ENCODE measurements at places on chromosomes 13 and 19.

DNA sequence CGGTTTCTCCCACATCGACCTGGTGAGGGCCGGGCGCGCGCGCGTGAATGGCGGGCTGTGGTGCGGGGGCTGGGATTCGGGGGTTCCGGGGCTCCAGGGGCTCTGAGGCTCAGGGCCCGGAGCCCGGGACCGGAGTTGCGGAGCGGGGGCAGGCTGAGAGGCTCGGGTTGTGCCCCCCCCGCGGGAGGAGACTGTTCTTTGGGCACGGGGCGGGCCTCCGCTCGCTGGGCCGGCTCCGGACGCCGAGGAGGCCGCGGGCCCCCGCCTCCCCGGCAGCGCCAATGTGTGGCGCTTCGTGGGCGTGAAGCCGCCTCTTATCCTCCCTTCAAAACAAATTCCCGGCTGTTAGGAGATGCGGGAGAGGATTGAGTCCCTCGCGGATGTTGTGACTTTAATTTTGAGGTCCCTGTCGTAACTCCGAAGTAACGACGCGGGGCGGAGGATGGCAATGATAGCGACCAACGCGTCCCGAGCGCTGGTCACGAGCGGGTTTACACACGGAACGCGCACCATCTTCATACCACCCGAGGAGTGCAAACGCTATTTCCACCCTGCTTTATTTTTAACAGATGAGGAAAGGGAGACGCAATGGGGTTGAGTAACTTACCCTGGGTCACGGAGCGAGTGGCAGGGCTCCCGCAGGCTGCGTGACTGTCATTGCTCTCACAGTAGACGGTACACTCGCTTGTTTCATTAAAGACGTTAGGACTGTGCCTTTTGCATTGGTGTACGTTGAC, 536 bp downstream of the UBA2 start:
- DNase-seq: no peak

GRCh38 chr13:84400706-84401105, 518.4 kb upstream of the SLITRK1 start:
- no peak for DNase-seq

DNA sequence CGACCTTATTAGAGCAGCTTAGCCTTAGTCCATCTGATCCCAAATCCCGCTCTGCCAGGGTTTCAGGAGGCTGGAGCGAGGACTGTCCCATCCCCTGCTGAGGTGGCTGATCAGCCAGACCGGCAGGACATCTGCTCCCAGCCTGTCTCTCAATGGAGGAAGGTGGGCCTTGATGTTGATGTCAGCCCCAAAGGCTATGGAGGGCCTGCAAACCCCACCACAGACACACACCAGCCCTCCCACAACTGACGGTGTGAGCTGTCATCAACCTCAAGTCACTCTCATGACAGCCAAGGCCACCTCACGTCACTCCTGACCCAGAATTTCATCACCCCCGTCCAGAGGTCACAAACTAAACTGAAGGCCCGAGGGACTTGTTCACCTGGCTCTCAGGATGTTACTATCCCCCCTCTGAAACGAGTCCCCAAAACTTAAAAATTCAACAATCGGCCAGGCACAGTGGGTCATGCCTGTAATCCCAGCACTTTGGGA, 25.5 kb downstream of the RHPN2 start:
- no peak for DNase-seq

DNA sequence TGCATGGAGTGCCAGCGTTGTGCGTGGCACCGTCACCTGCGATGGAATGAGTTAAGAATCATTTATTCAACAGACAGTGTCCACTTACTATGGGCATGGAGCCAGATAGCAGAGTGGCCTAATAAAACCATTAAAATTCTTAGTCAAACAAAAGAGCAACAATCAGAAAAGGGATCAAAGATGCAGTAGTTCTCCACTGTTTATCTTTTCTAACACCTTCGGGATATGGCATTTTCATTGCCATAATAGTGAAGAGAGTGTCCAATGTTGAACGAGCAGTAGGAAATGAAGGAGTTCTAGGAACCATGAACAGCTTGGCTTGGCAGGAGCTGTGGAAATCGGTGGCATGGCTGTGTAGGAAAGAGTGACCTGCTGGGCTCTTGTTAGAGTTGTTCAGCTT, 2.0 kb downstream of the TNFSF11 start:
- no peak for DNase-seq

DNA sequence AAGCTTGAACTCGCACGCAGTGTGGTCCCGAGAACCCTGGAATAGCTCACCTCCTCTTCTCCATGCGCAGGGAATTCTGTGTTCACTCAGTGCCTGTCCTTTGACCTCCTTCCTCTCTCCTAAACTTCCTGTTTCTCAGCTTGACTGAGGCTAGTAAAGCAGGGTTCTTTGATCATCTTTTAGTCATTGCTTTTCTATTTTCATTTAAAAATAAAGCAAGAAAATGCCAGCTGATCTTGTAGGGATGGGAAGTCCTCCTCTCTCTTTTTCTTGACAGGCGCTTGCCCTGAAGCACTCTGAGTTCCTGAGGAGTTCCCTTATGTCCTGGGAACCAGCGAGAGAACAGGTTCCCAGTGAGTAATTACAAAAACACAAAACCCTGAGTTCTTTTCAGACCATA, 62.8 kb downstream of the ARHGEF7 start:
- DNase-seq: no peak

- DNase-seq: no peak
Measured at GRCh38 chr19:50244695-50245094, 41.3 kb downstream of the MYH14 start.

DNA sequence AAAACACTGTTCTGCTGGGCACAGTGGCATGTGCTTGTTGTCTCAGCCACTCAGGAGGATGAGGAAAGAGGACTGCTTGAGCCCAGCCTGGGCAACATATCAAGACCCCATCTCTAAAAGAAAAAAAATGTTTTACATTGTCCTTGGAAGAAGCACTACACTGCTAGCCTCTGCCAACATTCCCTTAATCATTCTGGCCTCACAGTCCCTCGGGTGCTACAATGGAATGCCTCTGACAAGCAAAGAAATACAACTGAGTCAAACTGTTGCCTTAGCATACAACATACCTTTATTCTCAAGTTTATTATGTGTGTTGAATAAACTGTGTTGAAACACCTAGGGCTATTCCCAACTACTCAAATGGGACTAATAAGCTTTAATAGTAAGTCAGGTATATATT, 56.1 kb downstream of the PSPC1 start:
- DNase-seq: no peak

- DNase-seq: no peak
Measured at GRCh38 chr13:24709186-24709913, 29.1 kb downstream of the ATP12A start.

- DNase-seq: peak; percentile 2
Measured at GRCh38 chr19:46614114-46614722, 10.7 kb downstream of the PTGIR start.

DNA sequence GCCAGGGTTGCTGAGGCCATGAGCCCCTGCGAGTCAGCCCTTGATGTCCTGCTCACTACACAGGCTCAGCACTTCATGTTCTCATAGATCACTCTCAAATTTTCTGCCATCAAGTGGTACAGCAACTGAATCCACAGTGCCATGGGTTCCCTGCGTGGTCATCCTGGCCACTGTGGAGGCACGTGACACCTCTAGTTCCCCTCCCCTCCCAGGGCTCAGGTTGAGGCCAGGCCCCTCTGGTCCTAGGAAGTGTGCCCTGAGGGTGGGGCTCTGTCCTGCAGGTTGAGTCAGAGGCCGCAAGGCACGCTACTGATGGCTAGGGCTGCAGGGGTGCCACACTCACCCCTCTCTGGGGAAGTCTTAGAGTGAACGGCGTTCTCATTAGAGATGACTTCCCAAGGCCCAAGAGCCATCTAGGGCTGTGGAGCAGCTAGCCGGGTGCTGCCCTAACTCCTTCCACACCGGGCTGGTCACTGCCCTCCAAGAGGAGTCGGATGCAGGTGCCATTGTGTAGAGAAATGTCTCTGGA, 39.8 kb upstream of the TPM4 start:
- no peak for DNase-seq

- no peak for DNase-seq
Measured at GRCh38 chr19:41853768-41854167, 6.3 kb upstream of the RPS19 start.

- peak; percentile 49 for DNase-seq
Measured at GRCh38 chr13:47178090-47178950, 281.5 kb upstream of the HTR2A start.

DNA sequence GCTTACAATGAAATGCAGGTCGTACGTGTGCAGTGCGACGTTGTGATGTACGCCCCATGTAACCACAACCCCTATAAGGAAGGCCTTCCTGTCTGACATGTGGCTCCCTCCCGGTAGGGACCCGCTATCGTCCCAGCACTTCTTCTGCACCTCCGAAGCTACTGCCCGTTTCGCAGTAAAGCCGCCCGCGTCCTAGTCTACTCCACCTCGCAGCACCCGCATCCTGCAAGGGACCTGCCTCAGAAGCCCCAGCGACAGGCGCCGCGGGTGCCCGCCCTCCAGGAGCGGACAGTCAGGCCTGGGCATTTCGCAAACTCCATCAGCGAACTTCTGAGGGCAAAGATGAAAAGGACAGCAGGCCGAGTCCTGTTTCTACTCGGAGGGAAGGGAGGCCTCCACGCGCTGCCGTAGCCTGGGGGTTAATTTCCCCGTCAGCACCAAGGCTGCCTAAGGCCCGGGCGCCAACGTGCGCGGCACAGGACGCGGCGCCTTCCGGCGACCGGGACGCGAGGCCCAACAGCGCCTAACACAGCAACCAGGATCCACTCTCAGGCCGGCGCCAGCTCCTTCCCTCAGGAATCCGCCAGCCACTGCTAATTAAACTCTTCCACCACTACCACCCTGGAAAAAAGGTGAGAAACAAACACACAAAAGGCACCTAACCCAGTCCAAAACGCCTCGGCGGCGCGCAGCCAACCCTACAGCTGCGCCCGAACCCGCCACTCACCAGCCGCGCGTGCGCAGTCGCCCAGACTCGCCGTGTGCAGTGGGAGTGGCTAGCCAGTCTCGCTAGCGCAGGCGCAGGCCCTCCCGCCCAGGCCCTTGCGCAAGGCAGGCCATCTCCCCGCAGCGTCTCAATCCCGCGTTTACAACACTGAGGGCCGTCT, at the start of gene EEF1AKMT1:
EEF1AKMT1 (minus strand) TSS at position 768 of the 887 bp plus-strand sequence. CDS start 16,363 bp downstream, outside the sequence.
- peak; percentile 85 for DNase-seq

GRCh38 chr13:58566176-58566575, 934.6 kb downstream of the PCDH17 start:
- DNase-seq: no peak

GRCh38 chr19:803099-803561, 5.9 kb downstream of the PTBP1 start:
- DNase-seq: no peak

- DNase-seq: no peak
Measured at GRCh38 chr13:44790289-44790688, 199.0 kb downstream of the NUFIP1 start.

DNA sequence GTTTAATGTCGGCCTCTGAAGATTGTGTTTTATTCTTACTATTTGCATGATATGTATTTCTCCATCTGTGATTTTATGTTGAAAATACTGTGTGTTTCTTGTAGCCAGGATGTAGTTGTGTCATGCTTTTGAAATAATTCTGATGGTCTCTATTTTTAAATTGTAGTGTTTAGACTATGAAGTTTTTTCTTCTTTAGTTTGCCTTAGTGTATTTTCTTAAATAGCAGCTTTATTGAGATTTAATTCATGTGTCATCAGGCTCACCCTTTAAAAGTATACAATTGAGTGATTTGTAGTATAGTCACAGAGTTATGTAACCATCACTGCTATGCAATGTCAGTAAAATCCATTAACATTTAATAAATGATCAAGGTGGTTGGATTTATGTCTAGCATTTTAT, 74.5 kb downstream of the PCCA start:
- DNase-seq: no peak

- no peak for DNase-seq
Measured at GRCh38 chr13:25699056-25699455, 327.3 kb downstream of the ATP8A2 start.

- no peak for DNase-seq
Measured at GRCh38 chr13:95188128-95188527, 113.1 kb downstream of the ABCC4 start.

GRCh38 chr13:109747524-109747923, 38.9 kb downstream of the IRS2 start:
- no peak for DNase-seq

- no peak for DNase-seq
Measured at GRCh38 chr19:18098891-18099622, 1.5 kb downstream of the MAST3 start.

DNA sequence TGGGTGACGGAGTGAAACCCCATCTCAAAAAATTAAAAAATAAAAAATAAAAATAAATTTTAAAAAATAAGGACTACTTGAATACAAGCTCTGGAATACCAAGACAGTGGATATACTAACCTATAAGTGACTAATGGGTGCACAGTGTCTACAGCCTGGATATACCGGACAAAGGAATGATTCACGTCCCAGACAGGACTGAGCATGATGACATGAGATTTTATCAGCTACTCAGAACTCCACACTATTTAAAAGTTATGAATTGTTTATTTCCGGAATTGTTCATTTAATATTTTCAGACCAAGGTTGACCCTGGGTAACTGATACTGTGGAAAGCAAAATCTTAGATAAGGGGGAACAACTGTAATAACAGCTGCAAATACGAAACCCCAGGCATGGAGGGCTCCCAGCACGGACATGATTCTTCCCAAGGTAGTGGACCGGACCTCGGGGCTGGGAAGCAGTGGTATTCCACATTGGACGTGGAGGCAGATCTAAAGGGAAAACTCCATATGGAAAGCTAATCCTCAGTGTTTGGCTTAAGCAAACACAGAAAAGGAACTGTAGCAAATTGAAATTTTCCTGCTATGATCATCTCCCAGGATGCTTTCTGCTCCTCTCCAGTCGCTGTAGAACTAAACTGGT, 102.6 kb upstream of the TSHZ3 start:
- DNase-seq: no peak

- DNase-seq: no peak
Measured at GRCh38 chr13:29487466-29488454, 107.7 kb downstream of the SLC7A1 start.

DNA sequence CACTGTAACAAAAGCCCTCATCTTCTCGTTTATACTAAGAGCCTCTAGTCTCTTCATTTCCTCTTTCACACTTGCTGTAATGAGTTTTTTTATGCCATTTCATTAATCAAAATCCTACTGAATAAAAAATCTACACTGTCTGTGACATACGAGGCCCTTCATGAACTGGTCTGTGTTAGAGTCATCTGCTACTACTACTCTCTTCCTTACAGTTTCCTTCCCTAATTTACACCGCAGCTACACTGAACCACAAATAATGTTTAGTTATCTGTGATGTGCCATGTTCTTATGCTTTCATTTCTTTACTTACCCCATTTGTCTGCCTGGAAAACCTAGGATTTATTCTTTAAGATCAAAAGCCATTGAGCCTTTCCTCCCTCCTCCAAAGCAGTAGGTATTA, 16.0 kb downstream of the UFM1 start:
- DNase-seq: no peak

Measured in GF-D8 (cell line).